SK-N-MC (cell line): ENCODE measurements at places on chromosomes 13 and 19.

DNA sequence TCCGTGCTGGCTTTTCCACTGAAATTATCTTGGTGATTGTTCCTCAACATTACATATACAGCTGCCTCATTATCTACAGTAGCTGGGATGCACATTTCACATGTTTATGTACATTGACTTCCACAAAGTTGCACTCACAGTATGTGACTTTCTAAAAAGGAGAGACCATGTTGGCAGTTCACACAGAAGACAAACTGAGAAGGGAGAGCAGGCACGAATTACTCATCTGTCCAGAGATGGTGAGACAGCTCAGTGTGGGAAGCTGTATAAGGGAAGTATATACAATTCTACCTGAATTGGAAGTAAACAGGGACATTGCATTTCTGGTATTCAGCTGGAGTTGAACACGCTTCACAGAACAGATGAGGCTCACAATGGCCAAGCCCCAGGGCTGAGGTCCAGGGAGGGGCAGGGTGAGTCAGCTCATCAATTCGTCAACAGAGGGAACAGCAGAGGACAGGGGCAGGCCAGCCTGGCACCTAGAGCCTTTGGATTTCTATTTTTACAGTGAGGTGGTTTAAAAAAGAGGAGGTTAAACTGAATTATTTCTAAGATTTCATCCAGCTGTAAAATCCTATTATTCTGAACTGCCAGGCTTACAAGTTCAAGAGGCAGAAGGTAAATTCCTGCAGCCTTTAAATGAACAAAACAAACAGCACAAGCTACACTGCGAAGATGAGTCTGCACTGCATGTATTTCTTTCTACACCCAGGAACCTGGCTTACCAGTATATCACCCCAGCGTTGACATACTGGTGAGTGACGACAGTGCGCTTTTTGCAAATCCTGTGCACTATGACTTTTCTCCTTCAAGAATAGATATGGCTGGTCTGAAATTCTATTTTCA, 9.8 kb downstream of the PARP4 start:
- no peak for DNase-seq

GRCh38 chr13:29713839-29714238, 118.4 kb upstream of the SLC7A1 start:
- no peak for DNase-seq

DNA sequence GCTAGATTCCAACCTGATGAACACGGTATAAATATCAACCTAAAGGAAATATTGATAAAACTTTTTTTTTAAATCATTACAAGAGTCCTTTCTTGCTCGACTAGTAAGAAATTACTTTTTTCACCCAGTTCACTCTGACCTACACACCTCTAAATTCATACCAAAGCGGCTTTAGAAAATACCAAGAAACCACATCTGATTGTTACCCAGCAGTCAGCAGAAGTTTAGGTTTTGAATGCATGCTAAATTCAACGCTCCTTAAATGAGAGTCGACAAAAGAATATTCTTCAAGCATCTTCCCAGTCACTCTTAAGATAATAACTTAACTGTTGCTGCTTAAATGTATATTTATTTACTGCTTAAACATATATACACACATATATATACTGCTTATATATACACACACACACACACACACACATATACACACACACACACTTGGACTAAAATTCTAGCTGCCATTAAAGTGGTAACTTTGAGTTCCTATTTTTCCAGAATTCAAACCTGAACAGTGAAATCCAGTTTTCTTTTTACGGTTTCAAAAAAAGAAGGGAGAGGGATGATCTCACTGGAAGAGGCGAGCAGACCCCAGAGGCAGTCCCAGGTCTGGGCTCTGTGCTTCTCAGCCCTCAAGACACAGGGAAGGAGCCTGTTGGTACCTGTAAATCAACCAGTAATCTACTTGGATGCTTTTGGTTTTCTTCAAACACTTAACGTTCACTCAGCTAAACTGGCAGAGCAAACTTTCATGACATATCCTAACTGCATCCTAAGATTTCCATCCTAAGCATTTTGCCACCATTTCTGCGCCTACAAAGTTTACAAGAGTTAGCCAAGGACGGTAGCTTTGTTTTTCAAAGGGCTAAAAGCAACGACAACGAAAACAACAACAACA, 1.7 kb downstream of the STK24 start:
- DNase-seq, result no peak

GRCh38 chr19:21856773-21857514, 21.0 kb upstream of the ZNF43 start:
- no peak for DNase-seq

DNA sequence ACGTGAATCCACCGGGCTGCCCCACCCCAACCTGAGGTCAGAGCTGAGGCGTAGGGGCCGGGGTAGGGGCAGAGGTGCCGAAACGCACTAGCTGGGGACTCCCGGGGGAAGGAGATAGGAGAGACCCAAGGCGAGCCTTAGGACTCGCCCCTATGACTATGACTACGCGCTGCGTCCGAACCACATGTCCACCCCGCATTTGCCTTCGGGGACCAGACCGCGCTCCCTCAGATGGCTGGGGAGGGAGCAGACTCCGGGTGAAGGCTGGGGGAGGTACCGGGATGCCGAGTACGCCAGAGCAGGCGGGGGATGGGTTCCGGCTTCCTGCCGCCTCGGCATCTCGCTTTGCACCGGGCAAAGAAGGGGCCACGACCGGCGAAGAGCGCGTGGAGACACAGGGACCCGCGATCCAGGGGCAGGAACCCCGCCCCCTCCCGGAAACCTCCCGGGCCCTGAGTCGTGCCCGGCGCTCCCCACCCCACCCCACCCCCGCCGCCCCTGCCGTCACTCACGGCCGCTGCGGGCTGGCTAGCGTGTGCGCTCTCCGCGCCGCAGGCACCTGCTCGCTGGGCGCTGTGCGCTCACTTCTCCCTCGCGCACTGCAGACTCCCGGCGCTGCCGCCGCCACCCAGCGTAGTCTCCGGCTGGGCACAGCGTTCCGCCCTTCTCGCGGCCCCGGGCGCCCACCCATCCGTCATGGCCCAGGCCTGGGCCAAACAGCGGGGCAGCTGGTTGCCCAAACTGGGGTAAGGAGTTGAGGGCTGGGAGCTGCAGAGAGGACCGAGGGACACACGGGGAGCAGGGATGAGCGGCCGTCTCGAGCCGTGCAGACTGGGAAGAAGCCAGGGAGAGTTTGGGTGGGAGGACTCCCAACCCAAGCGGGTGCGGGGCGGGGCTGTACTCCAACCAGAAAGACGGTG, 622 bp upstream of the VSTM2B start:
- DNase-seq, result no peak

GRCh38 chr19:49133621-49134454, 14.5 kb downstream of the PPFIA3 start:
- no peak for DNase-seq

DNA sequence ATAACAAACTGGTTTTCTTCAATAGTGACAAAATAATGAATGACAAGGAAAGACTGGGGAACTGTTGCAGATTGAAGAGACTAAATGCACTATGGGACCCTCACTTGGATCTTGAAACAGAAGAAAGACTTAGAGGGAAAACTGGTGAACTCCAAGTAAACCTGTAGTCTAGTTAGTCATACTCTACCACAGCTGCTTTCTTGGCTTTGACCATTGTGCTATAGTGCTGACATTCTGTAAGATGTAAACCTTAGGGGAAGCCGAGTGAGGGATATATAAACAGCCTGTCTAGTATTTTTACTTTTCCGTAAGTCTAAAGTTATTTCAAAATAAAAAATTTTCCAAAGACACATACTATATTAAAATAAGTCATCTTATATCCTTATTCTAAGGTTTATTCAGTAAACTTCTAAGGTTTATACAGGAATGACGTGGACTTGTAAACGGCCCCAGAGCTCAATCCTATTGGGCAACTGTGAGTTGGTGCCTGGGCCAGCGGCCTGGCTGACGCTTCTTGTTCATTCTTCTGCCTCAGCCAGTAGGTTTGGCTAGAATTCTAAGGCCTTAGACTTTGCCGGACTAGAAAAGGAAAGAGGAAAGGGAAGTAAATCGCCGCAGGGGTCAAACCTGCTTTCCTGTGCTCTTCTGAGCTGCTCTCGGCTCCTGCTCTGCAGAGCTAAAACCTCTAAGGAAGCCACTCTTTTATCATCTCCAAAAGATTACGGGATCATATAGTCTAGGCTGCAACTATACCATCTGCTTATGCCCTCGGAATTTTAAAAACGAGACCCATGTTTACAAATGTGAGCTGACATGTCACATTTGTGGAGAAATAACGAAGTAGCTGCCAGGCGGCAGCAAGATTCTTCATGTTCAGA, 33.6 kb upstream of the UBE2L5 start:
- no peak for DNase-seq

DNA sequence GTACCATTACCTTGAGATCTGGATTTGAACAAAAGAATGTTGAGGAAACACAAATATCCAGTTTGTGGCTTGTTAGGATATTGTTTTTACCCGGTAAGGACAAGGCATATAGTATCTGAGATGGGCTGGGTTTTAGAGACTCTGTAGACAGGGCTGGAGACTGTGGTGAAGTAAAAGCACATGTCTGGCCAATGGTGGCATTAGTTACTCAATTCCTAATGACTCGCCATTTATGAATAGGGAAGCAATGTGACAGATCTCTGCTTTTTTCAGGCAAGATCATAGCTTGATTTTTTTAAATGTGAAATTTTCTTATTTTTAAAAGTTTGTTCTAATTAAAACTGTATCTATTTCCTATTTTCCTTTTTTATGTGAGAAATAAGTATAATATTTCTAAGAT, 371.1 kb upstream of the SPRY2 start:
- DNase-seq, result no peak

DNA sequence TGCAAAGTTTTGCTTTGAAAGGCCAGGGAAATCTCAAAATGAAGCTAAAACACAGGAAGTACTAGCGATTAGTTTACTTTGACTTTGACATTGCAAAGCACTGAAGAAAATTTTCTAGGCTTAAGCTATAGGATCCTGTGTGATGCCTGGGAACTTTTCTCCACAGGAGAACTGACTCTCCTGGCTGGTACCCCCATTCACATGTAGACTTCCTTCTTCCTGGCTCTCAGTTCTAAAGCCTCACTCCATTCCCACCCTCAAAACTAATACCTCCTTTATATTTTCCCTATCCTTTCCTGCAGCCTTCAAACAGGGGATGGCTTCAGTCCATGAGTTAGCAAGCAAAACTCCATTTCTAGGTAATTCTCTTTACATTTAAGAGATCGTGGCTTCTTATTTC, 189.5 kb downstream of the SLITRK1 start:
- no peak for DNase-seq
